Hypothalamus (tissue), 51 donors: ENCODE measurements at places on chromosomes 1 and 21.

DNA sequence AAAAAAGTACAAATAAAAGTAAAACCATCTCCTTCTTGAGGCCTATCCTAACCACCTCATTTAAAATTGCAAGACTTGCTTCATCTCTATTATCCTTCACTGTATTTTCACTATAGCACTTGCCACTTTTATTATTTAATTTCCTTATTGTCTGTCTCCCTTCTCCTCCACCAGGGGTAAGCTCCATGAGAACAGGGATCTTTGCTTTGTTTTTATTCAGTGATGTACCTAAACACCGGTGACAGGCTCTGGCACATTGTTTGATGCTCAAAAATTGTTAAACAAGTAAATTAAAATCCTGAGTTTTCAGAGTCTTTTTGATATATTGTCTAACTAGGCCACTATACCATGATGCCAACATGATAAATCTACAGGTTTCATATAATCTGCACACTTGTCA lies 17.2 kb upstream of the SPEN start:
- no peak for DNase-seq

DNA sequence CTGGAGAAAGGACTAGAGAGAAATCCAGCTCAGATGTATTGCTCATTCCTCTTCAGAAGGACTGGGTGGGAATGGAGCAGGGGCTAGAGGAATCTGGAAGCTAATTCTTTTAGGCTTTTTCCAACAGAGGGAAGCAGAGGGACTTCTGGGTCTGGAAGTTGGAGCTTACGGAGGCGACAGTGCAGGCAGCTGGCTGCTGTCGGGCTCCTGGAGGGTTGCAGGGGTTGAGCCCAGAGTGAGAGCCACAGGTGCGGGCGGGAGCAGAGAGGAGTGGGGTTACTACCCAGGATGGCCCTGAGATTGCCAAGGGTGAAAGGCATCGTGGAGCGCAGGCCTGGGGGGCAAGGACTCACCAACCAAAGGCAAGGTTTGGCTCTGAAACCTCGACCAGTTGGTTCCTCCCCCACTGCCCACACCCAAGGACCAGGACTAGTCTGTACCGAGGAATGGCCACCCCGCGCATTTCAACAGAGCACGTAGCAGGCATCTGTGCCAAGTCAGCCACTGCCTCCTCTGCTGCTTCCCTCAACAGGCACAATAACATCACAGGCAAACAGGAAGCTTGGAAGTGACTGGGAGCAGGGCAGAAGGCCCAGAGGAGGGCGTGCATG lies 22.7 kb upstream of the EDN2 start:
- no peak for DNase-seq

GRCh38 chr1:226875641-226876295 lies 5.4 kb downstream of the PSEN2 start:
- no peak for DNase-seq

DNA sequence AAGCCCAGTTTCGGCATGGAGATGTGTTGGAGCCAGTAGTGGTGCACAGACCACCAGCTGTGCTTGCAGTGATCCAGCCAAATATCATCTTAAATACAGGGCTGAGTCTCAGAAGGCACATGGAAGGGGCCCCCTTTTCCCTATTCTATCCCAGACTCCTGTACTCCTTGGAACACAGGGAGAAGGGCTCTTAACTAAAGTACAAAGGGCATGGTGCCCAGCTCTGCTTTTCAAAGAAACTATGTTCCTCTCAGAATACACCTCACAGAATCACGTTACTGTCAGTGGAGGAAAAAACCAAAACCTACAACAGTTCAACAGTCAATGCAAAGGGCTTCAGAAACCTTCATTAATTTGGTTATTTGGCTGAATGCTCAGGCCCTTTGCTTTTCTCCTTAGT lies 180.6 kb upstream of the C1orf105 start:
- DNase-seq = no peak

DNA sequence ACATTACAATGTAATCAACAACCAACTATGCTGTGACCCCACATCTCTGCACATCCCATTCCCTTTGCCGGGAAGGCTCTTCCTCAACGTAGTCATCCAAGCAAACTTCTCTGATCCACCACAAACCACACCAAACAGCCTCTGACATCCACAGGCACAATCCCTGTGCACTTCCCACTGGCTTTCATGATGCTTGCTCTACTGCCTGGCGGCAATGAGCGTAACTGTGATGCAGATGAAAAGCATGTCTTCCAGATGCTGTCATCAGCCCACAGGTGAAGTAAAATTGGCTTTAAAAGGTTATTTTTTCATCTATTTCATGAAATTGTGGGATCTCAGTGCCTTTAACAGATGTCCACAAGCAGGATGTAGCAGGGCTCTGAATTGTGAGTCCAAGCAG lies 635.2 kb downstream of the SMYD3 start:
- DNase-seq = no peak

DNA sequence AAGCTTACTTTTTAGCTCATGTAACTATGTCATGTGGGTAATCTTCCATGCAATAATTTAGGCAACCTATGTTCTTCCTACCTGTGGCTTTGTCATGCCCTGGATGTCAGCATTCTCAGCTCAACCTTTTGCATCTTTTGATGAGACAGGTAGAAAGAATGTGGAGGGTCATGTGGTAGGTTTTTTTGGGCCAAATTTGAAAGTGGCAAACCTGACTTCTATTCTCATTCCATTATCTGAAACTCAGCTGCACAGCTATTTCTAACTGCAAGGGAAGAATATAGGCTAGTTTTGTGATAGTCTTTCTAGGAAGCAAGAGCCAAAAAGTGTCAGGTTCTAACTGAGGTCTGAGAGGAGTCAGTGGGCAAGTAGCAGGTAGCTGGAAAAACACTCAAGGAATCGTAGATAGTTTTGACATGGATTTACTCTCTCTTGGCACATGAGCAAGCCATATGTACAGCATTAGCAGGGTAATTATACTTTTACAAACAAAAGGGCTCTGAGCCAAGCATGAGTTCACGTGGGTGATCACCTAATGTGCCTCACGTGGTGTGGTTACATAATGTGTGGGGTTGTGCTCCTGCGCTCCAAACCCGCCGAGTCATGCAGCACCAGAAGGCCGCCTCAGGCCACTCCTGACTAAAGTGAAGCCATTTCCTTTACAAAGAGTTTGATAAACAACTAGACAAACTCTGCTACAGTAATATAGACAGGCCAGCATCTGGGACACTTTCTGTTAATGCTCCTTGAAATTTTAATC lies 1013.8 kb downstream of the PLA2G4A start:
- no peak for DNase-seq

- DNase-seq = no peak
Observed at GRCh38 chr1:183159960-183160359, 26.1 kb upstream of the LAMC2 start.

DNA sequence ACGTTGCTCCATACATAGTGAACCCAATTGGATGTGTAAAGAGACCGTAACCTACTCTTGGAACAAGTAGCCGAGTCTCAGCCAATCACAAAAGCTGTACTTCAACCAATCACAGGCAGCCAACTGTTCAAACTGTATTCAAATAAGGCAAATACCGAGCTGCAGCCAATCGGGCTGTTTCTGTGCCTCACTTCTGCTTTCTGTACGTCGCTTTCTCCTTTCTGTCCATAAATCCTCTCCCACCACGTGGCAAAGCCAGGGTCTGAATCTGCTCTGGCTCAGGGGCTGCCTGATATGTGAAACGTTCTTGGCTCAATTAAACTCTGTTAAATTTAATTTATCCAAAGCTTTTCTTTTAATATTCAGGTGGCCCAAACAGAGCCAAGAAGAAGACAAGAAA lies 210.3 kb downstream of the URB2 start:
- DNase-seq = no peak

DNA sequence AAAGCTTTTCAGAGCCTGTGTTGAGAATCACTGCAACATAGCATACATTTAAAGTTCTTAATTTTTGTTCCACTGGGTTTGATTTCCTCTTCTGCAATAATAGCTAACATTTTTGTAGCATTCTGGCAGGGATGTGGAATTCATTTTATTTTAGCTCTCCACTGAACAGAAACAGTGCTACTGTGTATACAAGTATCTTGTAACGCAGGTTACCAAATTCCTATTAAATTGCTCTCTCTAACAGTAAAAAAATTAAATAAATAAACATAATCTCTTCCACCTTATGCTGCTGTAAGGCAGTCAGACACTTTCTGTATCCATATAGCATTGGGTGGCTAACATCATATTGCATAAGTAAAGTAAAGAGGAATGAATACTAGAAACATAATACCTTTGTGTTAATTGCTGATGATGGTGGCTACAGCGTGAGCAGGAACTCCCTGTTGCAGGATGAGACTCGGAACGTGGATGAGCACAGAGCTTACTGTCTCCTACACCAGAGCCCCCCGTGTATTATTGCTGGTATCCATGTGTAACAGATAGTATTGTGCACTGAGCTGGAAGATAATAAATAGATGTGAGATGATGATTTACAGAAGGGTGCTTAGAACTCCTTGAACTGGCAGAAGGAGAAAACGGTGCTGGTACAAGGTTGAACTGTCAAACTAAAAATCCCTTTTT lies 276.9 kb upstream of the SNX7 start:
- DNase-seq = no peak

DNA sequence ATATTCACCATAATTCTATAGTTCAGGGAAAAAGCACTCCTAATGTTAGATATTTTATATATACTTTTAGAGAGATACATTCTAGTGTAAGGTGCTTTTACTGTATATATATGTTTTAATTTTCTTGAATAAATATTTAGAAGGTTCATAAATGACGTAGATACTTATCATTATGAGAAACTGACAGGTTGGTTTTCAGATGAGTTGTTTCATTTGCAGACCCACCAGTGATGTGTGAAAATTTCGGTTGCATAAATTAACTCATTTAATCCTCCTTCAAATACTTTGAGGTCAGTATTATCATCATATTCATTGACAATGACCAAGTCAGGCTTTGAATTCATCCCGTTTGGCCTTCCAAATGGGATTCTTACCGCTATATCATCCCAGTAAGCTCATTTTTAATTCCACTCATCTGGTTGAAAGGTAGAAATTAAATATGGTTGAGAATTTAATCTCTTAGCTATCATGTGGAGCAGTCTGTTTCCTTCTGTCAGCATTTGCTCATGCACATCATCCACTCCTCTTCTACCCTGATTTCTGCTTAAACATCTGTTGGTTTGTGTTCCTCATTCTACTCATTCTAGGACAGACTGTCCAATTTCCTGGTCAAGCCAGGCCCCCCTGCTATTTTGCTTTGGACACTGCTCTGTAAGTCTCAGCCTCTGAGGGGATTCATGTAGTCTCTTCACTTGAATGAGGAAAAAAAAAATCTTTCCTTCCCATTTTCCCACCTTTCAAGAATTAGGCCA lies 1156.6 kb downstream of the PLA2G4A start:
- no peak for DNase-seq

DNA sequence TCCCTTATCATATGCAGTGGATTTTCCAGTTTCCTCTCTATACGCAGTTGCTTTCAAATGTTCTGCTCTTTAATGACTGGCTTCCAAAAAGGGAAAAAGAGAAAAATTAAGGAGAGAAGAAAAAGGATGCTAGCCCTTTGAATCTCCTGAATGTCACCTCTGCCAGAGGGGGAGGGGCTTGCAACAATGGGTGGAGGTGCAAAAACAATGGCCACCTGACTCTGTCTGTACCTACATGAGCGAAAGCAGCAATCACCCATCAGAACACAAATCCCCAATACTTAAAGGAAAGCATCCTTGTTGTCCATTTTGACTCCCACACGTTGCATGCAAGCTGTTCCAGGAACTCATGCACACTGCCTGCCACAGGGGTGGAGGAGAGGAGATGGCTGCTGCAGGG lies 61.2 kb downstream of the CCDC30 start:
- no peak for DNase-seq

DNA sequence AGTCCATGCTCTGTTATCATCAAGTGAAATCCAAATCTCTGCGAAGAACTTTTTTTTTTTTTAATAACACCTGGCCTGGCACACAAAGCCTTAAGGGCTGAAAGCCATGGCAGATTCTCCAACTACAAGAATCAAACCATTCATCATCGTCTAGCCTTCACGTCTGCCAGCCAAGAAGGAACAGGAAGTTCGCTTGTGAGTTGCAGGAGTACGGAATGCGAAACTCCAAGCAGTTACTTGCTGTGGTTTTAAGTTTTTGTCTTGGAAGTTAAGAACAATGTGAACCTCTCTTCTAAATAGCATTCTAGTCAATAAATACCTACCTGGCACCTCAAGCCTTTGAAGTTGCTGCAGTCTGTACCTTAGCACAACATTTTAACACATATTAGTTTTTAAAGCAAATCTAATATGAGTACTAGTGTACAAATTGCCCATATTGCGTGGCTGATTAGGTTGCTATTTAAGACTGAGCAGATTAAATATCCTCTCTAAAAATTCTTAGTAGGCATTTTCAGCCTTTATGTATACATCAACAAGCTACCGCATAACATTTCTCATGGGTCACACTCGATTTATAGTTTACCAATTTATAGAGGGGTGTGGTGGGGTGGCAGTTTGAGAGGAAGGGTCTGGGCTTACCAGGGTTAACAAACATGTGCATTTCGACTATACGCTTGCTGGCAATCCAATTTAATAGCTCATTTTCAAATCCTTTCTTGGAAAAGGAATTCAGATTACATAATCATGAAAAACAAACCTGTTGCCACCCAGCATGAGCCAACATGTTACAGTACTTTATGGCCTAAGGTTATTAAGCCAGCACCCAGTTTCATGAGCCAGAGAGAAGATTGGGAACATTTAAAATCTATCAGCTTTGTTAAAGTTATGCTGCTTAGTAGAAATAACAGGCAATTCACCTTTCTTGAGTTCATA lies 22.2 kb upstream of the PTPN14 start:
- no peak for DNase-seq

DNA sequence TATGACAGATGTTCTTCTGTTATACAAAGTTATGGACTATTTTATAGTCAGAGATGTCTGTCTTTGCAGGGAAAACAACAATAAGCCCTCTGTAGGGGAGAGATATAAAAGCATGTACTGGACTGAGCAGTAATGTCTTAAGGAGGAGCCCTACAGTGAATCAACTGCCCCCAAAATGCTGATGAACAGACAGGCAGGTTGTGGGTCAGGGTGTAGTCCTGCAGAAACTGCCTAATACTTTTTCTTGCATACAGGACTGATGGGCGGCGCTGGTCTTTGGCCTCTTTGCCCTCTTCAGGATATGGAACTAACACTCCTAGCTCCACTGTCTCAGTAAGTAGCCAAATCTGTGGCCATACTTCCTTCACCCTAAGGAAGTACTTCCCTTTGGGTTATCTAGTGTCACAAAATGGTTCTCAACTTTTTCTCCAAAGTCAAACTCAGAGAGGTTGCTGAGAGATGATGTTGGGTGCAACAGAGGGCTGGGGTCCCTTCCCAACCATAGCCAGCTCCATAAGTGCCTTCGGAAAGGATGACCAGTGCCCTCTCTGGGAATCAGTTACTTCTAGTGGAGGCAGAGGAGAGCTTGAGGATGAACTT lies 129.8 kb downstream of the PIK3R3 start:
- DNase-seq = no peak

GRCh38 chr1:2061065-2061778 lies 11.0 kb downstream of the PRKCZ start:
- DNase-seq = no peak

DNA sequence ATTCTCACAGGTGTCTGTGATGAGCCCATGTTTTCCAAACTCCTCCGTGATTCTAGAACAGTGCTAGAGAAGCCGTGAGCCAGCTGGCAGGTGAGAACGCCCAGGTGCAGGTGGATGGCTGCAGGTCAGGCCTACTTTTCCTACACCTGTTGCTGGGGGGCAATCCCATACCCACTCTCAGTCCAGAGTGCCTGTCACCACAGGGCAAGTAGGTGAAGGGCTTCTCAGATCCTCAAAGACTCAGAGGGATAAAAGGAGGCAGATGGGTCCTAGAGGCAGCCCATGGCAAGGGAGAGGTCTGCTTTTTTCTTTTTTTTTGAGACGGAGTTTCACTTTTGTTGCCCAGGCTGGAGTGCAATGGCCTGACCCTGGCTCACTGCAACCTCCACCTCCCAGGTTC lies 50.7 kb upstream of the H6PD start:
- DNase-seq = no peak
